ENCODE measurements at places on chromosomes 2 and 18.
A peak's percentile ranks its signal among the peaks of the same experiment; 100 is the strongest.

- DNase-seq, result no peak
These were observed 16.5 kb upstream of the TTC27 start for GRCh38 chr2:32611366-32611765.

DNA sequence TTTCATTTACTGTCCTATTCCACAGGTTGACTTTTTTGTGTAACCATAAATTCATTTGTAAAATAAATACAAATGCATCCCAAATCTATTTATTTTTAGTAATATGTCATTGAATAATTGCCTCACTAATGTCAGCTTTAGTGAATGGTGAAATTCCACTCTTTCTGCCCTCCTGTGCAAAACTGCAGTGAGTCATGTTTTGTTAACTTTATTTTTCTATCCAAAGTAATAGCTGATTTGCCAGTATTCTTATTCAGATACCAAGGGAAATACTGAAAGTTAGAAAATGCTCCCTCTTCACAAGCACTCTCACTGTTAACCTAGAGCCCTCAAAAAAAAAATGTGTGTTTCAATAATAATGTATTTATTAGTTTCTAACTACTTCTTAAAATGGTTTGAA lies 322.8 kb downstream of the RIT2 start:
- DNase-seq, result no peak

DNA sequence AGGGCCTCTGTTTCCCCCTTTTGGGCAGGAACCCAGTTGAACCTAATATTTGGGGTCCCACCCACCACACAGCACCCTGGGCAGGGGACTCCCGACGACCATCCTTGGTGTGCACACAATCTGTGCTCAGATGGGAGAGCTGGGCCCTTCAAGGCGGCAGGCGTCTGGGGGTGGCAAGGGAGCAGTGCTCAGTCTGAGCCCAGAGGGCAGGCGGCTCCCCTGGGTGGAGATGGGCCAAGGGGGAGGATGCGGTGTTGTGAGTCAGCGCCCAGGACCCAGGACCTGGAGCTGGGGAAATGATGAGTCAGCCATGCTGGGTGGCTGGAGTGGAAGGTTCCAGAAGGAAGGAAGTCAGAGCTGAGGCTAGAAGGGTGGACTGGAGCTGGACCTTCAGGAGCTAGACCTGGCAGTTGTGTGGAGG lies 3.8 kb downstream of the PROM2 start:
- no peak for DNase-seq

- peak; percentile 14 for DNase-seq
These were observed 96.0 kb downstream of the ACOXL start for GRCh38 chr2:110828330-110828729.

DNA sequence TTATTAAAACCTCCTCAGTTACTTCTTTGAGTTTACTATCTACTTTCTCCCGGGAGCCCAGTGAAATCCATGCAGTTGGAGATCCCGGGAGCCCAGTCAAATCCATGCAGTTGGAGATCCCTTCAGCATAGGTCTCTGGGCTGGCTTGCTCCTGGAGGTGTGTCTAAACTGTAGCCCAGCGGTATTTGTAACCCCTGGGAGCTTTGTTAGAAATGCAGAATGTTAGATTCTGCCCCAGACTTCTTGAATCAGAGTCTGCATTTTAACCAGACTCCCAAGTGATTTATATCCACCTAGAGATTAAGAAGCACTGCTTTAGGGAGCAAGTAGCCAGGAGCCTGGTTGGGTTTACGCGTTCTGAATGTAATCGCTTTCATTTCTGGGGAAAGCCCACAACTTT lies 54.5 kb downstream of the ARHGAP28 start:
- DNase-seq, result no peak
